Activated CD4-positive, alpha-beta T cell treated with anti-CD3 and anti-CD28 coated beads for 1 hour (primary cell): ENCODE measurements at places on chromosomes 13 and 19.

DNA sequence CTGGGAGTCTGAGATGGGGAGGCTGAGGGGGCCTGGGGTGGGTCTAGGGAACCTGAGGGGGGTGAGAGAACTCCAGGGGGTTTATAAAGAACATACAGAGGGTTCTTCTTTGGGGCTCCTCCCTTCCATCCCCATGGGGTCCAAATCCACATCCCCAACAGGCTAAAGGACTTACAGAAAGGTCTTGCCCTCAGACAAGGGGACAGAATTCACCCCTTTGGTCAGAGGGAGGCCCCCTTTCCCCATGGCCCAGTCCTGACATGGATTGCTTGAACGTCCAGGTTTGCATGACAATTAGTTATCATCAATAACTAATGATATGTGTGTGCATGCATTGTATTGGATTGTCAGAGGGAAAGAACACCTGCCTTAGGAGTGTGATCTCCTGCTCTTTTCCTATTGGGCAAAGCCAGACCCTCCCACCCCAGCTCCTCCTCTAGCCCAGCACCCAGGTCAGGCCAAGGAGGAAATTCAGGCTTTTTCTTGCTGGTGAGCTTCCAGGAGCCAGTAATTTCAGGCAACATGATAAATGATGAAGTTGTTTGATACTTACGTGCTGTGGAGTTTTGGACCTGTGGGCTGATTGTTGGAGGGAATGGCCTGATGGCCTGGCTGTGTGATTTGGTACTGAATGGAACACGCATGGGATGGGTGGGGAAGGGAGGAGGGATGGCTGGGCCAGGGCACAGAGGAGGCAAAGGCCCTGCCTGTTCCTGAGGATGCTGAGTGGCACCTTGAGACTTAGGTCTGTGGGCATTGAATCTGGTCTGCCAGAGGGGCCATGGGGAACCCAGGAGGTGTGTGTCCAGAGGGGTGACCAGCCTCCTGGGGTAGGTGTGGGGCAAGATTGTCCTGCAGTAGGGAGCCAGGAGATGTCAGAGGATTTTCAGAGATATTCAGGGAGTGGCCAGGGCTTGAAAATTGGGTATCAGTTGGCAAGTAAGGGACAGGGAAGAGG is 1.1 kb downstream of the KLHL26 start:
- no peak for DNase-seq

GRCh38 chr13:100526318-100527000 is 62.1 kb downstream of the GGACT start:
- DNase-seq = no peak

- DNase-seq = no peak
These were observed 487 bp downstream of the RPS5 start for GRCh38 chr19:58387338-58388174.

GRCh38 chr19:18408053-18408476 is 10.6 kb upstream of the LRRC25 start:
- no peak for DNase-seq

GRCh38 chr13:97318532-97318931 is 96.4 kb downstream of the MBNL2 start:
- DNase-seq = no peak

DNA sequence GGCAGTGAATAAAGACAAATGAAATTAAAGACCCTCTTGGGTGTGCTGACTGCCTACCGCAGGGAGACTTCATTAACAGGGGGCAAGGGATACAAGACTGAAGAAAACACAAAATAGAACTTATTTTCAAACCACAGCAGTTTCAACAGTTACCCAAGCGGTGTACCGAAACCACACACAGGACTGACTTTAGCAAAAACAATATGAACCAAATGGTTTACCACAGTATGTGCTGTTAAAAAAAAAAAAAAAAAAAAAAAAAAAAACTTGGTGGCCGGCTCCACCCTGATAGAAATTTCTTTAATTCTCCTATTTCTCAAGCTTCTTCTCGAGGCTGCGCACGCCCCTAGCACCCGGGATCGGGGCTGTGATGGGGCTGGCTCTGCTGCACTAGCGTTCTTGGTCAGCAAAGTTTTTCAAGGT is 42.6 kb downstream of the KLF2 start:
- no peak for DNase-seq

DNA sequence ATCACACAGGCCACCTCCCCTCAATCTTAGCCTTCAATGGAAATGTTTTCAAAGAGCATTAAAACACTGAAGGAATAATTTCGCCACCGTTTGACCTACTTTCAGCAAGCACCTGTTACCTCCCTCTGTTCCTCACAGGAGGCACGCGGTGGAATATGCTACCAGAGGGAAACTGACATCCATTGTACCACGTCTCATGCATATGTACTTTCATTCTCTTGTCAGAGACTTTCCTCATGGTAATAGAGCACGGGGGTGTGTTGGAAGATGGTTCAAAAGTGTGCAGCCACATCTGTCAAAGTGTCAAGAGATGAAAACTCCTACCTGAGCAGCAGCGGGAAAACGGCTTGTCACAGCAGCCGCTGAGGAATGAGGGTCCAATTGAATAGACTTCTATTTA is 143.4 kb downstream of the NALCN start:
- DNase-seq = no peak

DNA sequence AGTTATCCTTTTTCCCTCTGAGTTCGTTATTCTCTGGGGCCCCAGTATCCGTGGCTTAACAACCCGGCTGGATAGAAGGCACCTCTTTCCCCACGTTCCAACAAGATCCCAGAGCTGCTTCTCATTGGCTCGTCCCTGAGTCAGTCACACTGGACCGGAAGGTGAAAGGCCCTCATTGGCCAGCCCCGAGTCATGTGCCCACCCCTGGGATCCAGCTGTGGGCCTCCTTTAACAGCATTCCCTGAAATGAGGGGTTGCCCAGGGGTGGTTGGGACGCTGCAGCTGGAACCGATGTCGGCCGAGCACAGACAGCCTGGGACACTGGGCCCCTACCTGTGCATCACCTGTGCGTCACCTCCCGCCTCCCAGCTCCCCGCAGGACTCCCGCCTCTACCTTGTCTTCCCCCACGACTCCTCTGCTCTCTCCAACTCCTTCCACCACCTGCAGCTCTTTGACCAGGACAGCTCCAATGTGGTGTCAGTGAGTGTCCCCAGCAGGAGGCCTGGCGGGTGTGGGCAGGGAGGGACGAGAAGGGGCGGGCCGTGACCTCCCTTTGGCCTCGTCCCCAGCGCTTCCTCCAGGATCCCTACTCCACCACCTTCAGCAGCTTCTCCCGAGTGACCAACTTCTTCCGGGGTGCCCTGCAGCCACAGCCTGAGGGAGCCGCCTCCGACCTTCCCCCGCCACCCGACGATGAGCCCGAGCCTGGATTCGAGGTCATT is 4.3 kb downstream of the TBC1D17 start:
- no peak for DNase-seq

- DNase-seq = no peak
These were observed 43.6 kb downstream of the PHF11 start for GRCh38 chr13:49539313-49539712.

GRCh38 chr13:51479199-51479523 is 26.3 kb upstream of the INTS6 start:
- DNase-seq = no peak

GRCh38 chr13:112972867-112973576 is 4.0 kb downstream of the MCF2L start:
- DNase-seq = no peak

DNA sequence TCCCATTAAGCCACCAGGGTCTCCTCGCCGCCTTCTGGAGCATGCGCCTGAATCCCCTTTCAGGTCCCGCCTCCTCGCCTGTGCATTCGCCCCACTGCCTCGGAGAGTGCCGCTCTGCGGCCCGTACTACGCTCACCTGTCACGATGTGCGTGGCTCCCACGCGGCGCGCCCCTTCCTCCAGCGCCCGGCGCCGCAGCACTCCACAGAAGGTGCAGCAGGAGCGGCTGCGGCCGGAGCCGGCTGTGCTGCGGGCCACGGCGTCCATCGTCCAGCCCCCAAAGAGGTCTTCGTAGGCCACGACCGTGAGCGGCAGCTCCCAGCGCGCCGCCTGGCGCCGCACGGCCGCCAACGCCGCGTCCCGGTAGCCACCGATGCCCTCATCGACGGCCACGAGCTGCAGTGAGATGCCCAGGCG is 4.3 kb downstream of the CTU1 start:
- DNase-seq = no peak

GRCh38 chr19:5966215-5966614 is 11.7 kb downstream of the RANBP3 start:
- no peak for DNase-seq

- DNase-seq = no peak
These were observed 20.6 kb downstream of the ADPRHL1 start for GRCh38 chr13:113432506-113433270.

- DNase-seq = no peak
These were observed 5.1 kb upstream of the SPACA6 start for GRCh38 chr19:51687791-51688670.

DNA sequence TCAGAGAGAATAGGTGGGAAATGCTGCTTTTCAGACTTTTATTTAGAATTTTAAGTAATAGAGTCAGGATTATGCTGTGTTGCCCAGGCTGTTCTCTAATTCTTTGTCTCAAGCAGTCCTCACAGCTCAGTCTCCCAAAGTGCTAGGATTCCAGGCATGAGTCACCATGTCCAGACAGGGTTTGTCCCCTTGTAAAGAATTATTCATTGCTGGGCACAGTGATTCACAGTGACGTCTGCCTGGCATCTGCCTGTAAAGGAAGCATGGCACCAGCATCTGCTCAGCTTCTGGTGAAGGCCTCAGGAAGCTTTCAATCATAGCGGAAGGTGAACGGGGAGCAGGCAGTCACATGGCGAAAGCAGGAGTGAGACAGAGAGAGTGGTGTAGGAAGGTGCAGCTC is 17.7 kb downstream of the ZNF763 start:
- no peak for DNase-seq

DNA sequence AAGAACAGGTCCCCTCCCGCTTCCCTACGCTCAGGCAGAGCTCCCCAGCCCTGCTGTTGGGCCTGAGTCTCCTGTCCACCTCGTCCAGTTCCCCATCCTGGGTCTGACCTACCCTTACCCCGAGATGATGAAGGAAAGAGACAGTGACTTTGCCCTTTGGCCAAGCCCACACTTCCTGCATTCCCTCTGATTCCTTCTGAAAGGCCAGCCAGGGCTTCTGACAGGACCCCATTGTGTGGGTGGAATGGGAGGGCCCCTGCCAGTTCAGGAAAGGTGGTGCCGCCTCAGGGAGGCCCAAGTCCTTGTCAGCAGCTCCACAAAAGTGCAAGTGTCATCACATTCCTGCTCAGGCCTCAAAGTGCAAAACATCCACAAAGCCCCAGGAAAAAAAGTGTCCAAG is 177.8 kb downstream of the PAN3 start:
- no peak for DNase-seq

DNA sequence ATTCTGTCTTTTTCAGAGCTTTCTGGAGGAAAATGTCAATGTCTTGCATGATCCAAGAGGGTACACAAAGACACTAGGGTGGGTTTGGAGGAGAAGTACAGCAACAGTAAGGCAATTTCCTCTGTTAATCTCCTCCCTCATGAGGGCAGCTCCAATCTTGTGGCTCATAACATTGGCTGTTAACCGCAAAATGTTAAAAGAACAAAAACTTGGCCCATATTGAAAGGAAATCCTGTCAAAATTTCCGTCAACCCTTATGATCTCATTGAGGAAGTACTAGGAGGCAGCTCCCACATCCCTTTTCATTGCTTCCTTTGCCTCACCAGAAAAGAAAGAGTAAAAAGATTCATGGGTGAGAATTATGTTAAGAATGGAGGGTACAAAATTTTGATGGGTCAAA is 11.6 kb downstream of the OXGR1 start:
- no peak for DNase-seq

GRCh38 chr13:23921451-23921888 is 24.2 kb upstream of the C1QTNF9B start:
- DNase-seq = no peak

DNA sequence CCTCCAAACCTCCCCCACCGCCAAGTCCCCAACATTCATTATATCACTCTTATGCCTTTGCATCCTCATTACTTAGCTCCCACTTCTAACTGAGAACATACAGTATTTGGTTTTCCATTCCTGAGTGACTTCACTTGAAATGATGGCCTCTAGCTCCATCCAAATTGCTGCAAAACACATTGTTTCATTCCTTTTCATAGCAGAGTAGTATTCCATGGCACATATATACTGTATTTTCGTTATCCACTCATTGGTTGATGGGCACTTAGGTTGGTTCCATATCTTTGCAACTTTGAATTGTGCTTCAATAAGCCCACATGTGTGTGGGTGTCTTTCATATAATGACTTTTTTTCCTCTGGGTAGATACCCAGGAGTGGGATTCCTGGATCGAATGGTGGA is 233.1 kb downstream of the ZNF536 start:
- no peak for DNase-seq

DNA sequence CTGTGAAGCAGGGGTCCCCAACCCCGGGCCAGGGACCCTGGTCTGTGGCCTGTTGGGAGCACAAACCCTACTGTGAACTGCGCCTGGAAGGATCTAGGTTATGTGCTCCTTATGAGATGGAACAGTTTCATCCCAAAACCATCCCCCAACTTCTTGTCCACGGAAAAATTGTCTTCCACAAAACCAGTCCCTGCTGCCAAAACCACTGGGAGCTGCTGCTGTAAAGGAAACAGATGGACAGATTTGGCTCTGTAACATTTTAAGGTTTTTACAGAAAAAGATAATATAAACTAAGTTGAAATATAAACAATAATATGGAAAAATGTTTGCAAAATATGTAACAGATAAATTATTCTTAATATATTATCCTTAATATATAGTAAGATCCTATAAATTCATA is 73.7 kb downstream of the COG6 start:
- DNase-seq = no peak

- DNase-seq = no peak
These were observed 698.7 kb upstream of the ARGLU1 start for GRCh38 chr13:107266657-107267056.

- DNase-seq = no peak
These were observed 7.0 kb downstream of the COL5A3 start for GRCh38 chr19:10003271-10003670.

DNA sequence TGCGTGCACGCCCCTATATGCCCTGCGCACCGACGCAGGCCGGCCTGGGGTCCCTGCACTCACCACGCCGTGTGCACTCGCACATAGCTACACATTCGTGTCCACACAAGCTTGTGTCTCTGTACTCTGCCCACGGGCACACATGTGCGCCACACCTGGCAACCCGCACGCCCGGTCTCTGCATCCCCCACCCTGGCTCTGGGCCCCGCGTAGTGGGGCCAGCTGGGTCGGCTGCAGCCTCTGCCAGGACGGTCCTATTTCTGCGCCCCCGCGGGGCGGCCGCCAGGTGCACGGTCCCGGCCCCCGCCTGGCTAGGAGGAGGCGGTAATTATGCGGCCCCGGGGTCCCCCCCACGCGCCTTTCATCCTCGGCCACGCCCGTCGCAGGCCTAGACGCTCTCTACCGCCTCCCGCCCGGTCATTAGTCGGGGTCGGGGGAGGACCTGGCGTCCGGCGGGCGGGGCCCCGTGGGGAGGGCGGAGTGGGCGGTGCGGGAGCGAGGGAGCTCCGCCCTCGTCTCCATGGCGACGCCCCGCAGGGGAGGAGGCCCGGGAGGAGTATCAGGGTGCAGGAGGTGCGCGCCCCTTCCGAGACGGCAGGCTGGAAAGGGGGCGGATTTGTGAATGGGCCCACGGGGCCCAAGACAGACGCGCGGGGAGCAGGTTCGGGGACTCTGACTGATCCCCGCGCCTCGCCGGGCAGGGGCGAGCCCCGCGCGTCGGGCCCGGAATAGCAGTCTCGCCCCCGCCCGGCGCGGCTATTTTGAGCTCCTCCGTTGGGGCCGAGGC is 2.8 kb upstream of the CIRBP start:
- DNase-seq = peak; percentile 74
